ENCODE measurements at places on chromosomes 4 and X. TPM values are rescaled to one million over a fixed set of nuclear protein-coding genes. Genes with fewer than 3 reads are reported as not detected.

DNA sequence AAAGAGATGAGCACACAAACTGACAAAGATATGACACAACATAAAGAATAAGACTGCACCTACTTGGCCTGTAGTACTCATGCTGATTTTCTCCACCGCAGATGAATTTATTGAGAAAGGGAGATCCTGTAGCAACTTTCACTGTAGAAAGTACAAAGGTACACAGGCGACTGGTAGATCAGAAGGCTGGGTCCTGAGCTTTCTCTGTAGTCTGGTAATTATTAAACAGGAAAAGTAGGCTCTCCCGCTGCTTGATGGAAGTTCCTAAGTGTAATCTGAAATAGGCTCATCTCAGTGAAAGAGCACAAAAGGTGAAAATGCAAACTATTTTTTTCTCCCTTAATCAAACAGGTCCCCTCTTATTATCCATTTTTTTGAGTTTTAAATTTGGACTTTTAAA is at the start of gene ADH6:
TSS of gene ADH6 (minus strand) at position 175 of the 400 bp plus-strand sequence. CDS start at position 81, 94 bp downstream.
- DNase-seq: no peak

GRCh38 chr4:87192145-87192919 is 28.1 kb downstream of the KLHL8 start:
- no peak for DNase-seq

DNA sequence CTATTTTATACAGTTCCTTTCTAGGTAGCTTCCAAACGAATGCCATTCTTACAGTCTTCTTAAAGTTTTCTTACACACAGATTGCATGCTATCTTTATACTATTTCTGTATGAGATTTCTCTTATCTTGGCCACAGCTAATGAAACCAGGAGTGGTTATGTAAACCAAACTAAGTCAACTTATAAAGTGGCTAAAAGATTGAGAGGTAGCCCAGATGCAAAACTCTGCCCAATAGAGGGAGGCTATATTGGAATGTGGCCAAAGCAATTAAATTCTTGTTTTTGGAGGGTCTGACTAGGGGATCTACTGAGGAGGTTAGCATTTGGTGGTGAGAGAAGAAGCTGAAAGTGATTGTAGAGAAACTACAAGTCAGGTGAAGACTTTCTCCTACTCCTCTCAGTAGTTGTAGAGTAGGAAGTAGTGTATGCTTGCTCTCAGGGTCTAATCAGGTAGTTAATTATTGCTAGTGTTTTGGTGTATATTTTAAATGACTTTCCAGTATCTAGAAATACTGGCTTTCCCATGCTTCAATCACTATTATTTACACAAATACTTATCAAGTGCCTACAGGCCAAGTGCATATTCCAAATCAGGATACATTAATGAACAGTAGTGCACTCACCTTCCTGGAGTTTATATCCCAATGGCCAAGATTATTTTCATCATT is 104.2 kb upstream of the HPGD start:
- DNase-seq: no peak

DNA sequence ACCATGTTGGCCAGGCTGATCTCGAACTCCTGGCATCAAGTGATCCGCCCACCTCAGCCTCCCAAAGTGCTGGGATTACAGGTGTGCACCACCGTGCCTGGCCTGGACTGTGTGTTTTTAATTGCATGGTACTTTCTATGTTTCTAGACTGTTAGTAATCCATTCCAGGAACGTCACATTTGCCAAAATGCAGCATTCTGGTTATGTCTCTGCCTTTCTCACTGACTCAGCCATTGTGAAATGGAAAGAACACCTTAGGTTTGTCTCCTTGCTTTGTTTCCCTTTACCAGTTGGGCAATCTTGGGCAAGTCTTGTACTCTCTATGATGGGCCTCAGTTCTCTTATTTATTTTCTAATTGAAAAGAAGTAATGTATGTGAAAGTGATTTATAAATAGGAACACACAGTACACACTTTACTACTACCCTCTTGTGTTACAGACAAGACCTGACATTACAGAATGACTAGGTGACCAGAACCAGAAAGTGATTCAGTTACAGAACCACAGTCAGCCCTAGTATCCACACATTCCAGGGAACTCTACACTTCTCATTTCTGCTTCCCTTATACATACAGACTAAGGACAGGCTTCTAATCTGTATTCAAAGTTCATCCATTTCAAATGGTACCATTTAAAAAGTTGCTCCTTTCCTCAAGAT is 187.1 kb downstream of the MGST2 start:
- no peak for DNase-seq

DNA sequence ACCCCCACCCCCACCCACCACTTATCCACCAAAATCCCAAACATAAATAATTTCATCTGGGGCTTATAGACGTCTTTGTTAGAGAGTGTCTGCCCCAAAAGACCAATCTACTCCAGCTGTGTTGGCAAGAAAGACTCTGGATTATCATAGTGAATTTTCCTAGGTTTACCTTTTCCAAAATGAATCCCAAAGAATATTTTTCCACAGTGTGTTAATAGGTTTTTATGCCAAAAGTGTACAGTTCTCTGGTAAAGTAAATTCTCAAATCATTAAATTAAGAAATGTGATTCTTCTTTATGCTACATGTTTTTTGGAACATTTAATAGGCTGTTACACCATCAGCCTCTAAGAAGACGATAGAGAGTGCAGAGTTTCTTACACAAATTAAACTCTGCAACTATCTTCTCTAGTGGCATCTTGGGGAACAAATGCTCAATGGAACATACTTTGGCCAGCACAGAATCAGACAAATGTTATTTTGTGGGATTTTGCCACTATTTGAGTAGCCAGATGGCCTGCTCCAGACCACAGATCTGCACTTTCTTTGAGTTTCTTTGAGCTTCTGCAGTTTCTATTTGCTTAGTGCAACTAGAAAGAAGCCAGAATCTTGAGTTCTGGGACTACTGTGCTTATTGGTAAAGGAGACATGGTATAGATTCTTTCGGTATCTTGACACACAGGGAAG is 206.0 kb downstream of the KIT start:
- DNase-seq: no peak

DNA sequence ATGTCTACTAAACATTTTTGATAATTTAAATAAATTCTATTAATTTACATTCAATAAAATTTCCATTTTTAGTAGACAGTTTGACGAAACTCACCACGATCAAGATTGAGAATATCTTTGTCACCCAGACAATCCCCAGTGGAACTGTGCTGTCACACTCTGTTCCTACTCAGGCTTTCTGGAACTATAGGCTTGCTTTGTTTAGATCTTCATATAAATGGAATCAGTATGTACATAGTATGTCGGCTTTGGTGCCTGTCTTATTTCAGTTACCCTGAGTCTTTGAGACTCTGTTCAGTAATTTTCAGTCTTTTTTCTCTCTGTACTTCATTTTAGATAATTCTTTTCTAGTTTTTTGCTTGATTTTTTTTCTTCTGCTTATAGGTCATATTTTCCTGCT is 163.5 kb upstream of the EMCN start:
- no peak for DNase-seq

DNA sequence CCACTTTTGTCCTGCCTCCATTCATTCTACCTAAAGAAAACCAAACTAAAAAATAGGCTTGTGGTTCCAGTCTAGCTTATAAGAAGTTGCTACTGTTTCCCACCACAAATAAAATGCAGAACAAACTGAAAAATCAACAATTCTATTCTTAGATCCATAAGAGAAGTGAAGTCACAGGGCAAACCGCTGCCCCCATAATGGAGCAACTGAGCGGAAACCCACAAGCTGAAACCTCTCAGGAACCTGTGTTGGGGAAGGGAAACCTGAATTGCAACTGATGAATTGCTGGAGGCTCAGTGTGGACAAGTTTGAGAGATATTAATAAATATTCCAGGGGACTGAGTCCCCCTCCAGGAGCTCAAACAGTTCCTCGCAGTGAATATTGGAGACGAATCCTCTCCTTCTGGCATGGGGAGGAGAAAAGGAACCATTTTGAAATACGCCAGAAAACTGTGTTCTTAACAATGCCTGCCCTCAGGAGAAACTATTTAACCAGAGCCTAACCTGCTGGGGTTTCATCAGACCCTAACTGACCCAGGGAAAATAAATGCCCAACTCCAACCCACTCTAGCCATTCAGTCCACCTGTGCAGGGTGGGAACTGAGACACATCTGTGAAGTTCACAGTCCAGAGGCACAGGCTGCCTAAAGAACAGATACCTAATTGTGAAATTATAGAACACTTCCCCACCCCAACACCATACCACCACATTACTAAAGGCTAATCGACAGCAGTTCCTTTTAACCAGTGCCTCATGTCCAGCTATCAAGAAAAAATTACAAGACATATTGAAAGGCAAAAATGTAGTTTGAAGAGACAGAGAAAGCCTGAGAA is 22.8 kb upstream of the SH3RF1 start:
- DNase-seq: no peak

DNA sequence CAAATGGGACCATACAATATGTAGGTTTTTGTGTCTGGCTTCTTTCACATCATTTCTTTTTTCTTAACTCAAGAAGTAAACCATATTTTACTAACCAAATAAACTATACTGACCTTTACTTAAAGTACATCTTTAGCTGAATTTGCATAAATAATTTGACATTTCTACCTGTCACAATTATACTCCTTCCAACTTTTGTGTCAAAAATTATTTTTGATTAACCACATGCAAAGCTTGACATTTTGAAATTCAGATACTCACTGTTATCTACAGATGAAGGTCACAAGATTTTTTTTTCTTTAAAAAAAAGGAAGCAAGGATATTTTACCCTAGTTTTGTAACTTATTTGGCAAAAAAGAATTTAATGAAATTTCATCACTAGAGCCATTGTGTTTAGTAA is 12.0 kb upstream of the RAB9A start:
- DNase-seq: no peak

GRCh38 chr4:173012608-173013007 is 156.0 kb upstream of the GALNT7 start:
- DNase-seq: no peak

- DNase-seq: no peak
Observed at GRCh38 chrX:121666171-121666570, 618.8 kb downstream of the GLUD2 start.

GRCh38 chrX:147910607-147911006 is 1.1 kb upstream of the FMR1 start:
- DNase-seq: no peak

DNA sequence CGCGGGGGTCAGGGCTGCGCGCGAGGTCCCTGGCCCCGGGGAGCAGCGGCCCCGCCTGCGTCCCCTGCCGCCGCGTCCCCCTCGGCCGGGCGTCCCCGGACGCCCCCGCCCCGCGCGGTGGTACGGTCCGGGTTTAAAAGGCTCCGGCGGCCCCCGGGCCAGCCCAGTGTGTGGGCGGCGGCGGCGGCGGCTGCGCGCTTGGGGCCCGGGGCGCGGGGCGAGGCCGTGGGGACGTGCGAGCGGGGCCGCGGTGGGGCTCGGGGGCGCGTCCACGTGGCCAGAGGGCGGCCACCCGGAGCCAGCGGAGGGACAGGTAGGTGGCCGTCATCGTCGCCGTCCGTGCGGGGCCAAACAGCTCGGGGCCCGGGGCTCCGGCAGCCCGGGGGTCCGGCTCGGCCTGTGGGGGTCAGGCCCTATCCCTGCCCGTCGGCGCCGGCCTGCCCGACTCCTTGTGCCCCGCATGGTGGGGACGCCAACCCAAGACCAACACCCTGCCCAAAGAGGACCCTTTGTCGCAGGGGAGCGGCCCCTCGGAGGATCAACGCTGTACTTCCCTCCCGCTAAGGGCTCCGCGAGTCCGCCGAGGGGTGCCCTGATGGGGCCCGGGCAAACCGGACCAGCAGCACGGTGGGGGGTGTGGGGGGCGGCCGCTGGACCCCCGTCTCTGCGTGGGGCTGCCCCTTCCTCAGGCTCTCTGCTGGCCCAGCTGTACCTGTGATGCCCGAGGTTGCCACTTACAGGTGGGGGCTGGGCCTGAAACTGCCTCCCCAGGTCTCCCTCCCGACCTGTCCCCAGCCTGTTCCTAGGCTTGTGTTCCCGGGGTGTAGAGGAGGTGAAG is at the start of gene PLXNA3:
TSS of gene PLXNA3 (plus strand) at position 166 of the 838 bp plus-strand sequence. CDS start 1,903 bp downstream, outside the sequence.
- no peak for DNase-seq

DNA sequence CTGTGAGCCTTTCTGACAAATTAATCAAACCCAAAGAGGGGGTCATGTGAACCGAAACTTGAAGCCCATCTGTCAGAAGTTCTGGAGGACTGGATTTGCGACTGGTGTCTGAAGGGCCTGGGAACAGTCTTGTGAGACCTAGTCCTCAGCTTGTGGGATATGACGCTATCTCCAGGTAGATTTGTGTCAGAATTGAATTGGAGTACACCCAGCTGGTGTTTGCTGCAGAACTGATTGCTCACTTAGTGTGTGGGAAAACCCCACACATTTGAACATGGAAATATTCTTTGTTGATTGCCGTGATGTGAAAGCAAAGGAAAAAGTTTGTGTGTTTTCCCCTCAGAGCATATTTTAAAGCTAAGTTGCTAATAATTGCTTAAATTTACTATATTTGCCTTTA is 30.3 kb upstream of the TMSB15B start:
- DNase-seq: no peak

DNA sequence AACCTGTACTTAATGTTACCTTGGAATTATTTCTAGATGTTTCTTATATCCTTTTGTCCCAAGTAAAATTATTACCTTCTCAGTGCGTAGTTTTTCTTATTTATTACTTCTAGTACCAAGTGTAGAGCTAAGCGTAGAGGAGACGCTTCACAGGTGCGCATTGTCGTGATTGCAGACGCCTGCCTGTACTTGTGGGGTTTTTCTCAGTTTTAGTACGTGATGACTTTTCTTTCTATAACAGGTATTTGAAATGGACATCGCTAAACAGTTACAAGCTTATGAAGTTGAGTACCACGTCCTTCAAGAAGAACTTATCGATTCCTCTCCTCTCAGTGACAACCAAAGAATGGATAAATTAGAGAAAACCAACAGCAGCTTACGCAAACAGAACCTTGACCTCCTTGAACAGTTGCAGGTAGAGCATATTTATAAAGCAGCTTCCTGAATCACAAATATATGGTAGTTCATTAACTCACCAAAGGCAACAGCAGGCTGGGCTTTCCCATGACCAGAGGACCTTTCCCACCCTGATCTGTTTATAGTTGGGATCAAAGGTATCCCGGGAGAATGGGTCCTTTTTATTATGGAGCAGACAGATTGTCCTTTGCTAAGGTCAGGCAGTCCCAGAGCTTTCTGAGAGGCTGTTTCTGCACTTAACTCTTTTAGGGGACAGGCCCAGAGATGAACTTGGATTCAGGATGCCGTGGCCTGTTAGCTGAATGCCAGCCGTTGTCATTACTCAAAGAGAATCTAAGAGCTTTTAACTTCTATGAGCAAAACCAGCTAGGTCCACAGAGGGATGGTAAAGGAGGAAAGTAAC is 172.9 kb downstream of the PTTG2 start:
- no peak for DNase-seq

Gene MUC7
- polyA plus RNA-seq: not detected

Gene HSFX2
- polyA plus RNA-seq: not detected
